ENCODE measurements at places on chromosomes 5 and 9. TPM values are rescaled to one million over a fixed set of nuclear protein-coding genes. Genes with fewer than 3 reads are reported as not detected.

The PCDHB5 gene
- 0.18 TPM for total RNA-seq

The SPINK13 gene
- not detected for total RNA-seq

- DNase-seq = no peak
Observed at GRCh38 chr5:53480416-53481158, at the start of gene FST. TSS of gene FST (plus strand) at chr5:53480629. CDS start at chr5:53480792, 163 bp downstream.

DNA sequence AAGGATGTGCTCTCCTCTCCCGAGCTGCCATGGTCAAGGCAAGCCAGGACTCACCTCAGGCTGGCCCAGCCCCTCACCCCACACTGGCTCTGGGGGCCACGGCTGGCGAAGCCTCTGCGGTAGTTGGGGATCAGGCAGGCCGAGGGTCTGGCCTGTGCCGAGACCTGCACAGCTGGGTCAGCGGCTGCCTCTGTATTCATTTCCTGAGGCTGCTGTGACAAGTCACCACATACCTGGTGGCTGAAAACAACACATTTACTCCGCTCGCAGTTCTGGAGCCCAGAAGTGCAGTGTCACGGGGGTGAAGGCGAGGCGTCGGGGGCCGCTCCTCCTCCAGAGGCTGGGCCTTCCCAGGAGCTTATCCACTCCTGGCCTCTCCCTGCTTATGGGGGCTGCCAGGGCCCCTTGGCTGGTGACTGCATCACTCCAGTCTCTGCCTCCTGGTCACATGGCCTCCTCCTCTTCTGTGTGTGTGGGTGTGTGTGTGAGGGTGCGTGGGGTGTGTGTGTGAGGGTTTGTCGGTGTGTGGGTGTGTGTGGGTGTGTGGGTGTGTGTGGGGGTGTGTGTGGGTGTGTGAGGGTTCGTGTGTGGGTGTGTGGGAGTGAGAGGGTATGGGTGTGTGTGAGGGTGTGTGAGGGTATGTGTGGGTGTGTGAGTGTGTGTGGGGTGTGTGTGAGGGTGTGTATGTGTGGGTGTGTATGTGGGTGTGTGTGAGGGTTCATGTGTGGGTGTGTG, 3.2 kb upstream of the SCGB3A1 start:
- no peak for DNase-seq

The MARVELD2 gene
- 2.3 TPM for total RNA-seq

DNA sequence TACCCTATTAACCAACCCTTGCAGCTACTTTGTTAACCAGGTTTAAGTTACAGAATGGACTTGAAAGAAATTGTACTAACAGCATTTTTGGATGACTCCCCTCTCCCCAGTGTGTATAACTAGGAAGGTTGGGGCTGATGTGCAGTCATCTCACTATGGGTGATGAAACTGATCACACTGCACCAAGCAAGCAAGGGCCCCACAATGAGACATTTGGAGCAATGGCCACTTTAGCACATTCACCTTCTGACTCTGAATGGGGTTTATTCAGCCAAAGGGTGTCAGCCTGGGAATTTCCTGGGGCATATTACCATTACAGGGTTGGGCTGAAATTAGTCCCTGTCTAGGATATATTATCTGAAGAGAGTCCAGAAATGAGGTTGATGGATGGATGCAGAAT, 18.7 kb upstream of the CYFIP2 start:
- no peak for DNase-seq

- DNase-seq = no peak
Observed at GRCh38 chr9:129203556-129203909, 25.5 kb upstream of the IER5L start.

- DNase-seq = no peak
Observed at GRCh38 chr5:156322666-156323065, 4.3 kb upstream of the SGCD start.

The TBC1D2 gene
- 6.3 TPM for total RNA-seq

DNA sequence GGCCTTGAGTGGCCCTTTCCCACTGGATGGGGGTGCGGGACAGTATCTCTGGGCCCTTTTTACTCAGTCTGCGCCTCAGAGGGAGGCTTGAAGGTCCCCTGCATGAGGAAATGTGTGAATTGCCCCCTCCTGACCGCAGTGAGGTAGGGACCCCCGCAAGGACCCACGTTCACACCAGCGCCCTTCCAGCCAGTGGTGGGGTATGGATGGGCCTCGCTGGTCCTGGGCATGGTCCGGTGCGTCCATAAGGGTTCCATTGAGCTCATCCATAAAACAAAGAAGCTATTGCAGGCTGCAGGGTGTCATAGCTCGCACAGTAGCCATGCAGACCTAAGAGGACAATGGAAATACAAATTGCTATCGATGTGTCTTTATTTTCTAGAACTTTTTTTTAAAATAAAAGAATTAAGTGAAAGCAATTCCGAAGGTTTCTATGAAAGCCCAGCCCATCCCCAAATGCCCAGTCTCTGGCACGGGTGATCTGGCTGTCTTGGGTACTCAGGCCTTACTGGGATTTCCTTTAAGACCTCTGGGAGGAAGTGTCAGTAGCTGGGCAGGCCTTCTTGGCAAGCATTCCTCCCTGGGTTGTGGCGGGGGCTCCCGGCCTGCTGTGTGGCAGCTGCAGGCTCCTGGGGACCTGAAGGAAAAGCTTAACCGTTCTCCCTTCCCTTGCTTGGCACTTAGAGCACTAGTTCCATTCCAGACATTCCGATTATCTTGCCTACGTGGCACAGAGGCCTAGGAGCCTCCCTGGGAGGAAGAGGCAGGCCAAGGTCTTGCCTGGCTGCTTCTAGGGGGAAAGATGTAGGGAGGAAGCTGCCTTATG, 1.5 kb upstream of the SEMA5A start:
- no peak for DNase-seq

- no peak for DNase-seq
Observed at GRCh38 chr9:607417-607816, 234.1 kb upstream of the DMRT1 start.

GRCh38 chr5:170388818-170389549, at the start of gene KCNMB1:
TSS of gene KCNMB1 (minus strand) at chr5:170389367. CDS start at chr5:170385447, 3,920 bp downstream.
- DNase-seq = no peak

- no peak for DNase-seq
Observed at GRCh38 chr5:100852988-100853449, 50.1 kb downstream of the ST8SIA4 start.

DNA sequence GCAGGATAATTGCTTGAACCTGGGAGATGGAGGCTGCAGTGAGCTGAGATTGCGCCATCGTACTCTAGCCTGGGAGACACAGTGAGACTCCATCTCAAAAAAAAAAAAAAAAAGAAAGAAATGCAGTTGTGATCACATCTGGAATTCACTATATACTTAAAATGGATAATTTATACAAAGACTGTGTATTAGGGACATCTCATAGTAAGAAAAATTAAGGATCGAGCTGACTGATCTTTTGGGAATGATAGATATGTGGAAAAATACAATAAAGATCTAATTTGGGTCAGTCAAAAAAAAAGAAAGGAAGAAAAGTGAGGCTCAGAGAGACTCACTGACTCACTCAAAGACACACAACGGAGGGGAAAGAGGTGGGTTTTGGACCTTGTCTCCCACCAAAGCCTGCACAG, 73.2 kb upstream of the STXBP1 start:
- DNase-seq = no peak

DNA sequence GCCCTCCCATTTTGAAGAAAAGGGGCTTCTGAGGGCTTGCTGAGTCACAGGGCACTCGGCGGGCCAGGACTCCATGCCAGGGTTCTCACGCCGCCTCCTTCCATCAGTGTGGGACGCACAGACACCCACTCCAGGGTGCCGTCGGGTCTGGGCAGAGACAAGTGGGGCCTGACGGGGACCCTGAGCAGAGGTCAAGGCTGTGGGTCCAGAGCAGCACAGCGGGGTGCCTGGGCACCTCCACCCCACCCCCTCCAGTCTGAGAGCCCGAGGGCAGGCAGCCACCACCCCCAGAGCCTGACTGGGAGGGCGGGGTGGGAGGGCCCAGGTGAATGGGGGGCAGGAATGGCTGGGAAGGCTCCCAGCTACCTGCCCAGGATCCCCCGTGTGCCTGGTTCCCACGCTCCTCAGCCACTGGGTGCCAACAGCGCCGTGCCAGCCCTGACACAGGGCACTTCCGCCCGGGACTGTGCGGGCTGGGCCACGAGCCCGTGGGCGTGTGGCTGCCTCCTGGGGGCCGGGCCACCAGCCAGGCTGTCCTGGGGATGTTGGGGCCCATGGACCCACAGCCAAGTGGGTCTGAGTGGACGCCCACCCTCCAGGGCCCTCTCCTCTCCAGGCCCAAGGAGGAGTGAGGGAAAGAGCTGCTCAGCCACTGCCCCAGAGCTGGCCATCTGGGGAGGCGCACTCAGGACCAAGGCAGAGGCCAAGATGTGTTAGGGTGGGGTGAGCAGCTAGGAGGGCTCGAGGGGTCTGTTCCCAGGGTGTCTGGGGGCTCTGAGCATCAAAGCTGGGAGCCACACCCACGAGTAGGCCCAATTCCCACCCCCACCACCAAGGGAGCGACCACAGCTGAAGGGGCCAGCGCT, 10.1 kb upstream of the NRARP start:
- DNase-seq = no peak

- DNase-seq = no peak
Observed at GRCh38 chr9:110114086-110114858, 93.7 kb downstream of the C9orf152 start.

- no peak for DNase-seq
Observed at GRCh38 chr9:123375469-123376132, 19.6 kb downstream of the CRB2 start.

DNA sequence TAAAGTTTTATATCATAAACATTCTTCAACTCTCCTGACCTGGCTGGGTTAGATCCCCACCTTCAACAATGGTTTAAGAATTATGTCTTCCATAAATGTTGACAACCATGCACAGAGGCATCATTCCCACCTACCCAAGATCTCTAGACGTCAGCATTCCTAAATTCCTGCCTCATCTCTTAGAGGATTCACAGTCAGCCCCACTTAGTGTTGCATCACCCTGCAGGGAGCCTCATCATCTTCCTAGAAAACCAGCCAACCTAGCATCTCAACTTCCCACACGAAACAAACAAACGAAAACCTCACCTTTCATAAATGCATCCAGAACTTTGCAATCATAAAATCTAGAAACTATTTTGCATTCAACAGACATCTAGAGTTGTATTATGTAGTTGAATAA, 816.1 kb upstream of the C9orf72 start:
- no peak for DNase-seq

The TMOD1 gene
- 1.6 TPM for total RNA-seq

- no peak for DNase-seq
Observed at GRCh38 chr9:2593744-2594143, 27.8 kb upstream of the VLDLR start.

DNA sequence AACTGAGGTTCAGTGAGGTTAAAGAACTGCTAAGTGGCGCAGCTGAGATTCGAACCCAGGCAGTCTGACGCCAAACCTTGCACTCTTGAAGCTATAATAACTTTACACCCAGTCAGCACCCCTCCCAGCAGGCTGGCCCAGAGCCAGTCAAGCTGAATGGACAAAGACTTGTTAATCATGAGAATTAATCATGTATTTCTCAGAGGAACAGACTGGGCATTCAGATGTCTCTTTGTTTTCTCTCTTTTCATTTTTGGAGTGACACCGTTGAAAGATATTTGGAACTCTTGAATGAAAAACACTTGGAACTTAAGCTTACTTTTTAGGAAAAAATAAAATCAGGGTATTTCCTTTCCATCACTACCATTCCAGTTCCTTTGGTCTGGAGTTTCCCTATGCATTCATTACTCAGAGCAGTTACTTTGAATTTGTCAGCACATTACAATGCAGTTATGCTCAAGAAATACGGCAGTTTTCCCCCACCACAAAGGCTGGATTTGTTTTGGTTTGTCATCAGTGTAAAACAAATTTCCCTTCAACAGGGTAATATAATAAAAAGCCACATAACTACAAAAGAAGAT, 22.6 kb upstream of the MAMDC2 start:
- no peak for DNase-seq

DNA sequence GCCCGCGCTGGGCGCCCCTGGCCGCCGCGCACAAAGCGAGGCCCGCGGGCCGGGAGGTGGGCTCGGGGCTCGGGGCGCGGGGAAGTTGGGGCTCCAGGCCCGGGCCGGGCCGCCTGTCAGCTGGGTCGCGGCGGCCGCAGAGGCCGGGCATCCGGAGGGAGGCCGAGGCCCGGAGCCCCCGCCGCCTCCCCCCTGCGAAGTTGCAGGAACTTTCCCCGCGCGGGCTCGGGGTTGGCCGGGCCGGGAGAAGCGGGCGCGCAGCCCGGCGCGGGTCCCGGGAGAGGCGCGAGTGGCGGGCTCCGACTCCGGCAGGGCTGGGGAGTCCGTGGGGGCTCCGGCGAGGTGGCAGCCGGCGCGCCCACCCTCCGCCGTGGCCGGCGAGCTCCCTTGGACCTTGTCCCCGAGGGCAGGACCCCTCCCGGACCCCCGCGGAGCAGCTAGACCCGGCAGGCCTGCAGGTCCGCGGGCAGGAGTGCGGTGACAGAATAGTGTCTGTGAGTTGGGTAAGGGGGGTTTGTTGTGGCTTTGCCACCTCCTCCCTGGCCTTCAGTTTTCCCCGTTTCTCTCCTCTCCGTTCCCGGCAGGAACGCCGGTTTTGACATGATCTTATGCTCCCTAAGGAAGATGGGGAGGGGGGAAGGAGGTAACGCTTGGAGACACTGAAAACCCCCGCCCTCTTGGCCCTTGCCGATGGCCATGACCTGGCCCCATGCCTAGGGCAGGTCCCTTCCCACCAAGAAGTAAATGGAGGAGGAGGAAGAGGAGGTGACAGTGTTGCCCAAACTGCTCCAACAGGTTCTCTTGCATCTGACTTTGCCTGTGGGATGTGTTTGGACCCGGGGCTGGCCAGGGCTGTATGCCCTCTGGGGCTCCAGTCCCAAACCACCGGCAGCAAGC, 942 bp downstream of the PHF2 start:
- DNase-seq = no peak

DNA sequence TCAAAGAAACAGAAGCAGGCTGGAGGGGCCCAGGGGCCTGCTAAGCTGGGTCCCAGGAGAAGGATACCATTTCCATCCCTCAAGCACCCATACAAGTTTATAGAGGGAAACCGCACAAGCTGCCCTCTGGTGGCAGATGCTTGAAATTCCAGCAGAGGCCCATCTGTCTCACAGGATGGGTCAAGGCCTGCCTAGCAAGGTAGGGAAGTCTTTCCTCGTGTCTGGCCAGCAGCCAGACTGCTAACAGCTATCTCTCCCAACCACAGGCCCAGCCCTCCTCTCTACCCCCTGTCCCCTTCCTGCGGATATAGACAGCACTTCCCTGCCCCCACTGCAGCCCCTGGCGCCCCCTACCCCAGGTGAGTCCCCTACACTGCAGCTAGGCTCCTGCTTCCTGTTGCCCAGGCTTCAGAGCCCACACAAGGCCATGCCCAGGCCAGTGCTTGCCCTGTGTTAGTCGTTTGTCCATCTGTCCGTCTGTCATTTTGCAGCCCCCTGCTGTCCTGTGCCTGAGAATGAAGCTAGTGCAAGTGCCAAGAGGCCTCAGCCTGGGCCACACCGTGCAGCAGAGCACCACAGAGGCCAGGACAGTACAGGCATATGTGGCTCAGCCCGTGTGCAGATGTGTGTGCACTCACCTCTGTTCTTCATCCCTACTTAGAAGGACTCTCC, 26.2 kb downstream of the TCF7 start:
- DNase-seq = peak; percentile 48
